Heart left ventricle (tissue), 16 donors: ENCODE measurements at places on chromosomes 13 and 19.
A peak's percentile ranks its signal among the peaks of the same experiment; 100 is the strongest.

GRCh38 chr19:47022140-47022536, 2.5 kb downstream of the NPAS1 start:
- DNase-seq, result no peak

- no peak for DNase-seq
Observed at GRCh38 chr19:45687599-45687998, 4.2 kb downstream of the SNRPD2 start.

GRCh38 chr13:74080762-74081161, 53.4 kb downstream of the KLF12 start:
- no peak for DNase-seq

DNA sequence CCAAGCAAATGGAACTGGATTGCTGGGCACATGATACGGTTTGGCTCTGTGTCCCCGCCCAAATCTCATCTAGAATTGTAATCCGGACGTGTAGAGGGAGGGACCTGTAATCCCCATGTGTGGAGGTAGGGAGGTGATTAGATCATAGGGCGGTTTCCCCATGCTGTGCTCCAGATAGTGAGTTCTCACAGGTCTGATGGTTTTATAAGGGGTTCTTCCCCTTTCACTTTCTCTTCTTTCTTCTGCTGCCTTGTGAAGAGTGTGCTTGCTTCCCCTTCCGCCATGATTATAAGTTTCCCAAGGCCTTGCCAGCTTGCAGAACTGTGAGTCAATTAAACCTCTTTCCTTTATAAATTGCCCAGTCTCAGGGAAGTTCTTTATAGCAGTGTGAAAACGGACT, 32.6 kb upstream of the MTIF3 start:
- no peak for DNase-seq

GRCh38 chr19:45960595-45961235, 12.9 kb downstream of the NOVA2 start:
- no peak for DNase-seq

- DNase-seq, result no peak
Observed at GRCh38 chr13:110136660-110137585, 170.0 kb downstream of the COL4A1 start.

DNA sequence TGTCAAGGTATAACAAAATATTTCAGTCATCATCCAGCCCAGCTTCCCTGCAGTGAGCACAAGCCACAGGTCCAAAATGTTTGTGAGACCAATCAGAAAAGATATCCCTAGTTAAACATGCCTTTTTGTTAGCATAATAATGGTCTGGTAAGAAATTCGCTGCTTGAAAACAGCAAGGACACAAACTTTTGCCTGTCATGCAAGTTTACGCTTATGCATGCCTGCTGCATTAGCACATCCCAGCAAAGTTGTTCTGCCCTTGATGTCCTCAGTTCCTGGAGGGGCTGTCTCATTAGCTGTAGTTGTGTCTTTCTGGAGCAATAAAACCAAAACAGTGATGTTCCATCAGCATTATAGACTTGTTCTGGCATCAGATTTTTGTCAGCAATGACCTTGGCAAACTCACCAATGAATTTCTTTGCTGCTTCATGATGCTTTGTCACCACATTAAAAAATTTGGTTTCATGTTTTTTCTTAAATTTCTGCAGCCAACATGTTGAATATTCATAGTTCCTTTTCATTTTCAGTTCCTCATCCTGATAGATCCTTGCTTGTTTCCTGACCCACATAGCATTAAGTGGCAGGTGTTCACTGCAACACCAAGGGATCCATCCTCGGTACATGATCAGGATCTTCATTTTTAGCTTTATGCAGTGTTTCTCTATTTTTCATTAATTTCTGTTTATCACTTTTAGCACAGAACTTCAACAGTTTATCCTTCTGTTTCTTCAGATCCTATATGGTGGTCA, 72.0 kb upstream of the GPR183 start:
- DNase-seq, result no peak

DNA sequence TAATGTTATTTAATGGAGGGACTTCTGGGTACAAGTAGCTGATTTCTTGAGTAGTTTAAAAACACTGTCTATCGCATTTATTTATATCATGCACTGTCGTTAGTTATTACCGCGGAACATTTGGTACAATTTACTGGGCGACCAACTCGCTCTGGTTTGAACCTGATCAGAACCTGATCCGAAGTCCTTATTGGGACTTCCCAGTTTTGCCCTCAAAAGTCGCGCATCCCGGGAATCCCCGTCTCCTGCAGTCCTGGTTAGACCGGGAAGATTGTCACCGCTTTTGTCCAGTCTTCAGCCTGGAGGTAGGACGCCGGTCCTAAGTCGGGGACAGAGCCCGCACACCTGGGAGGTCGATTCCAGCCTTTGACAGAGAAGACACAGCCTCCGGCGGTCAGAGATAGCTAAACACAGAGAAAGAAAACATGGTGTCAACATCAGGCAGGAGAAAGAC, 694 bp downstream of the CLN5 start:
- peak; percentile 18 for DNase-seq

DNA sequence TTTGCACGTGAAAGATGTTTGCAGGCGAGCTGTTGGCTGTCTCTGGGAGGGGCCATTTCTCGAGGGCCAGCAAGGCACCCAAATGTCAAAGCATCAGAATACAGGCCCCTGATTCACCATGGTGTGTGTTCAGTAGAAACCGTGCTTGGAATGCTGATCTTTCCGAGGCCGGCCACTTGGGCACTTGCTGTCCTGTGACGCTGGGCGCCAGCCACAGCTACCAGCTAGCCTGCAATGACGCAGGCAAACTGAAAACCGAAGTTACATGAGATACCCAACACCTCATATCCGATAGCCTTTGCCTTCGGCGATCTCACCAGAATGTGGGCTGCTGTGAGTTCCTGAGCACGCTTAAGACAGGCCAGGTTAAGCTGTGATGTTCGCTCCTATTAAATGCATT, 12.0 kb downstream of the THOP1 start:
- no peak for DNase-seq

DNA sequence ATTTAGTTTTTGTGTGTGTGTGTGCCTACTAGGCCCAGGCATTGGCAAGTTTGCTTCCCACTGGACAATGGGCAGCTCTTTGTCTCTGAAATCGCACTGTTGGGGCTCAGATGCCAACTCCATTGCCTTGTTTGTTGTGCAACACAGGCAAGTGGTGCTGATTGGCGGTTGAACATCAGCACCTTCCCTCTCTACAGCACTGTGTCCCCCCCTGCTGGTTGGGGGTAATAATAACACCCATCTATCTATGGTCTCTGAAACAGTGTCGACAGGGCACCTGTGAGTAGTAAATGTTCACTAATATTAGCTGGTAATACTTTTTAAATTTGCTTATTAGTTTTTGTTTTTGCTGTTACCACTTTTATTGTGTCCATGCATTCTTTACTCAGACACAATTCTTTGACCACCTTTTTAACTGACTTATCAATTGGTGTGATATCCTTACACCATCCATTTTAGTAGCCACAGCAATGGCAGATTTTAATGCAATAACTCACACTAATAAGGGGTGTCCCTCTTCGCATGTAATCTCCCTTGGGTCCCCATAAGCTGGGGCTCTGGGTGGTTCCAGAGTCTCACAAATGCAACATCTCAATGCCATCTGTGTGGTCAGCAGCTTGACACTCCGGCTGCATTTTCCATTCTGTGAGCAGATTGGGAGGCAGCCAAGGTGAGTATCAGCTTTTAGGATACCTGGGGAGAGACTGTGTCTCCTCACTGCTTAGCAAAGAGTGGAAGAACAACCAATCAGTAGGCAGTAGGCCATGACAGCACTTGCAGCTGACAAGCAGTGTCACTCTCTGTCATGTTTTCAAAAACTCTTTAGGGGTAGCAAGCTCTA, 47.7 kb upstream of the UQCRFS1 start:
- DNase-seq, result no peak

DNA sequence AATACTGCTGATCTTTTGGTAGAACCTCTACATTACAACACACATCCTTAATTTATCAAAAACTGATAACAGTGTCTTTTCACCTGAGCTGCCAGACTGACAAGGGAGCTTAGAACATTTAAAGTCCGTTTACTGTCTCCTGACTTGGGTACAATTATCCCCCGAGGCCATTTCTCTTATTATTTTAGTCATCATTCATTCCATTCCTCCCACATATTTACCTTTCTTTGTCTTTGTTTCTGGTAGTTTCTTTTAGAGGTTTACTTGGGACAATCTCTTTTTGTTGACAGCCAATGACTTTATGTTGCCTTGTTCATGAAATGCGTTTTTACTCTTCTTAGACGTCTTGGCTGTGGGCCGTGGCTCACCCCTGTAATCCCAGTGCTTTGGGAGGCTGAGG, 186.9 kb downstream of the PCCA start:
- DNase-seq, result no peak

- DNase-seq, result no peak
Observed at GRCh38 chr19:7787141-7787540, 24.1 kb downstream of the CLEC4M start.

DNA sequence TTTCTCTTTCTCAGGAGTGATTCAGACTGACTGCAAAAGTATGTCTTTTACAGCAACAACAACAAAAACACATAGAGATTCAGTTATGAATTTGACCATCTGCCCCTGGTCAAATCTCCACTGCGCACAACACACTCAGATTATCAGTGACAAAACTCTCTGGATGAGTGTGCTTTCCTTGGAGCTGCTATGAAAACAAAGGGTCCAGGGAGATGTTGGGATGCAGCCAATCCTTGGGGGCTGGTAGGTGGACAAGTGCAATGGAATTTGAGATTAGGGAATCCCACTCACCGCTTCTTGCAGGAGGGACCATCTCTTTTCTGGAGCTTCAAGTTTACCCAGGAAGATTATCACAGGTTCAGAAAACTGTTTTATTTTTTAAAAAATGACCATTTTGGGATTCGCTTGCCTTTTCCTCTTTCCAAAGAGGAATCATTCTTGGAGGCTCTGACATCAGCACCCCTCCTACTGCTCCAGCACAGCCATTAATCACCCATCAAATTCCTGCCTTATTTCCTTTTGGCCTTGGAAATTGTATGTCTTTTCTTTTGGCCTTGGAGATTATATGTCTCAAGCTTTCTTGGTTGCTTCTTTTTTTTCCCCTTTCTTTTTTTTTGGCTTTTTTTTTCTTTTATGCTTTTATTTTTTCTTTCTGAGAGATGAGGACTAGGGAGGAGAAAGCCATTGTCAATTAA, 311.8 kb downstream of the TSHZ3 start:
- DNase-seq, result no peak

GRCh38 chr13:74629985-74630384, 495.8 kb upstream of the KLF12 start:
- DNase-seq, result no peak

DNA sequence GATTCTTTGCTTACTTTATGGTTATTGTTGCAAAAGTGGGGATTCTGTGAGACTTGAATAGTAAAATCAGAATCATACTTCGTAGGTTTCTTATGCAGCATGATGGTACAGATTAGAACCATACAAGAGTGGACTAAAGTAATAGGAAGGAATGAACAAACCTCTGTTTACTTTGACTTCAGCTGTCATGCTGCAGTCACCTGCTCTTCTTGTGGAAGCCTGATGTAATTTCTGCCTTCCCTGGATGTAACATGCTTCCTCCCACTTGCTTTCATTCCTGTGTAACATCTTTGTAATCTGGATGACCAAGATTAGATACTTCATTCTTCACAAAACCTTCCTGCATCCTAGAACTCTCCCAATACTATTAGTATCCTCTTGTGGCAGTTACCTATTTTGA, 235.0 kb downstream of the PCCA start:
- DNase-seq, result no peak

GRCh38 chr19:44746946-44747738, 1.4 kb upstream of the BCL3 start:
- DNase-seq, result peak; percentile 97

GRCh38 chr19:19064098-19064722, 416 bp downstream of the SLC25A42 start:
- DNase-seq, result peak; percentile 17

DNA sequence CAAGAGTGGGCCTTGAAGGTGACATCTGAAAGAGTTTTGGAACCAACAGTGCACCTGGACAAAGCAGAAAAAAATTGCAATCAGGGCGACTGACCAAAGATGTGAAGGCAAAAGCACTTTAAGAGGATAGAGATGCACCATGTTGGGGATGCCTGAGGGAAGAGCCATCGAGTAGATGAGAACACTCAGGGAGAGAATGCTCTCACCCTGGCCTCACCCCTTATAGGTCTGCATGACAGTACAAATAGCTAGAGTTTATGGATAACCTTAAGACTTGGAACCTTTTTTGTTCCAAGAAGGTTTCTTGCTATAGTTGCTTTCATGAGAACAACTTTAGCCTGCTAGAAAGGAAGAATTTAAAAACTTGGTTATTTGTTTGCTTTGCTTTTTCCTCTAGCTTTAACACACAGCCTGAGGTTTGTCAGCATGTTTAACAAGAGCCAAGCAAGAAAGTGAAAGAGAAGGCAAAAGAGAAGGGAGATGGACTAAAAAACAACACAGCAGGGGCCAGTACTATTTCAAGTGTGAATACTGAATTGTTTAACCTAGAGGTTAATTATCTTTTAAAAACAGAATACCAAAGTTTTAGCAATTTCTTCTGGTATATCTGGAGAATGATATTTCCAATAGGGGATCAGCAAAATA, 418.9 kb downstream of the DIAPH3 start:
- no peak for DNase-seq

- no peak for DNase-seq
Observed at GRCh38 chr19:50252111-50252886, 48.9 kb downstream of the MYH14 start.

GRCh38 chr19:14089412-14089661, 1.2 kb downstream of the SAMD1 start:
- no peak for DNase-seq

DNA sequence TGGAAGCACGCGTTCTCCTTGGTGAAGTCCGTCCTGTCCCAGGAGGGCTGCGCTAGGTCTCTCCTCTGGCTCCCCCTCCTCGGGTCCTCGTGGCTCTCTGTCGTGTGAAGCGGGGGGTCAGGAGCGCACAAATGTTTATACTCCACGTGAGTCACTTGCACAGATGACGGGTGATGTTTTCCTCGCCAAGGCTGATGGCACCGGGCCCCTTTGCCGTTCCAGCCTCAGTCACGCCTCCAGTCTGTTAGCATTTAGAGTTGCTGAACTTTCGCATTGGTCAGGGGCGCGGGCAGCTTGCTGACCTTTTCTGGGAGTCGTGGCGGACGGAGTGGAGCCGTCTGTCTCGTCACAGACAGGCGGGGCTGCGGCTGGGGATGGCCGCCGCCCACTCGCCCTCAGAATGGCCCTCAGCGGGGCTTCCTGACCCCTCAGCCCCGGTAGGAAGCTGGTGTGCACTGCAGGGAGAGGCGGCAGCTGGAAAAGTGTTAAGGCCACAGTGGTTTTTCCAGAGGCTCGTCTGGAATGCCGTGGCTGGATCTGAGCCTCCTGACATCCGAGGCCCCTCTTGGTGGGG, 13.7 kb downstream of the KLHL26 start:
- DNase-seq, result peak; percentile 79

GRCh38 chr13:27349458-27349857, 75.0 kb upstream of the GTF3A start:
- DNase-seq, result no peak

DNA sequence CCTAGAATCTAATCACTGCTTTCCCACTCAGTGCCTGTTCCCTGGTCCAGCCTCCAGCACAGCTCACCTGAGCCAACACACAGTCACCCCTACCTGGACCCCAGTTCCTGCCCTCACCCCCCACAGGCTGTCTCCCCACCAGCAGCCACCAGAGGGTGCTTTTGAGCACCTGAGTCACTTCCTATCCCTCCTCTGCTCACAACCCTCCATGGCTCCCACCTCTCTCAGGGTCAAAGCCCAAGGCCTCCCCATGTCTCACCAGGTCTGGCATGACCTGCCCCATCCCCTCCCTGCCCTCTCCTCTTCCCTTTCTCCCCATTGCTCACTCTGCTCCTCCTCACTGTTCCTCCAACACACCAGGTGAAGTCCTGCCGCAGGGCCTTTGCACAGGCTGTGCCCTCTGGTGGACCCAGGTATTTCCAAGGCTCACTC, 7.1 kb upstream of the DPP9 start:
- no peak for DNase-seq

- DNase-seq, result no peak
Observed at GRCh38 chr13:58300974-58301681, 669.6 kb downstream of the PCDH17 start.
